ENCODE measurements at places on chromosomes 1 and 21. TPM values are rescaled to one million over a fixed set of nuclear protein-coding genes. Genes with fewer than 3 reads are reported as not detected.

Gene CELA2B
- polyA plus RNA-seq = not detected

Gene OR2L8
- polyA plus RNA-seq = not detected

Gene OPTC
- not detected for polyA plus RNA-seq

Gene RERE
- polyA plus RNA-seq = 19.2 TPM

Gene BNIPL
- polyA plus RNA-seq = not detected

Gene GNG4
- polyA plus RNA-seq = 31.9 TPM

Gene SMCP
- not detected for polyA plus RNA-seq

Gene BATF3
- polyA plus RNA-seq = 5.7 TPM

DNA sequence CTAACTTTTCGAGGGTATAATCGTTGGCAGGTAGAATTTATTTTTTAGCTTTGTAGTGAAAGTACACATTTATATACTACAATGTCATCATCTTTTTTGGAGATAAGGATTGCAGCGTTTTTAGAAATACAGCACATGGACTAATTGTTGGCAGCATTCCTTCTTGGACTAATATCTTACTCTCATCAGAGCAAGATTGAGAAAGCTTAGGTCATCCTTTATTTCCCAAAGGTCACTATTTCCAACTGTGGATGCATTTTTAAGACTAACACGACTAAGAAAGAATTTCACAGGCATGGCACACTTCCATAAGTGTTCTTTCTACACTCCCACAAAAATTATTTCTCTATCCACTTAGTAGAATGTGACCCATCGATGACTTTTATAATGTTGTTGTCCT, 732.3 kb downstream of the NCAM2 start:
- no peak for DNase-seq

GRCh38 chr1:59431566-59432294, 134.8 kb downstream of the FGGY start:
- no peak for DNase-seq

DNA sequence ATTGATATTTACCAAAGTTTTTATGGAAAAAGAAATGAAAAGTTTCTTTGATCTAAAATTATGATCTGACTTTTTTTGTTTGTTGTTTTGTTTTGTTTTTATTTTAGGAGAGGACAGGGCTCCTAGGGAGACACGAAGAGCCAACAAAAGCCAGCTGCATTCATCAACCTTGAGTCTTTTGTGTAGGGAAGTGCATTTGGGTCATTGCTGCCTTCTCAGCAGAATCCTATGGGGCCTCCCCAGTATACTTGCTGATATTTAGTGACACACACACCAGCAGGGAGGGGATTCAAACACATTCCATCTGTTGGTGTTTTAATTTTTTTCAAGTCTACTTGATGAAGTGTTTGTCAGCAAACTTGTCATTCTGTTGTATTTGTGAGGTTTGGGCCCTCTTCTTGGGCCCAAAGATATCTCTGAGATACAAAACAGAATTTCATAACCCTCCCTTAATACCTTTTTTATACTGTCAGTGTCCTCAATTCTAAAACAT, 203.5 kb downstream of the NTNG1 start:
- DNase-seq = no peak

DNA sequence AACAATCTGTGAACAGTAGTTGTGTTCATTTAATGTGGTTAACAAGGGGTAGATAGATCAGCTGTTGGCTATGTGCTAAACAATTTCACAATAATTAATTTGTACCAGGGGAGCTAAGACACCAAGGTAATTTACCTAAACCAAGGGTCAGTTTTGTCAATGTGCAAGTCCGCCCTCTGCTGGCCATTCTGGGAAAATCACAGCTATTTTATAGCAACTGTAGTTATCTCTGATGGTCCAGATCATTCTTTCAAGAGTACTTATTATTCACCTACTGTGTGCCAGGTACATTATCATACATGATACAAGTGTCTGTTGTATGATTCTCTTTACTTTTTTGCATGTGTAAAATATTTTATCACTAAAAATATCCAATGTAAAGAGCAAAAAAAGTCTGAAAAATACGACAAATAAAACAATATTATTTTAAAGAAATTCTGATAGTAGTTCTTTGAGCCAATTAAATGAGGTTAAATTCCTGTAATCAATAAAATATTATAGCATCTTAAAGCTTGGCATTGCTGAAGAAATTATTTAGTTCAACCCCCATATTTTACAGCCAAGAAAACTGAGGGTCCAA, 312.3 kb upstream of the FAM78B start:
- no peak for DNase-seq

- no peak for DNase-seq
Measured at GRCh38 chr1:161238039-161238473, at the start of gene NR1I3. Gene NR1I3 (minus strand): TSS chr1:161238203. CDS start chr1:161236565, 1,638 bp downstream.

GRCh38 chr1:89630048-89630447, 2.9 kb upstream of the LRRC8C start:
- no peak for DNase-seq

DNA sequence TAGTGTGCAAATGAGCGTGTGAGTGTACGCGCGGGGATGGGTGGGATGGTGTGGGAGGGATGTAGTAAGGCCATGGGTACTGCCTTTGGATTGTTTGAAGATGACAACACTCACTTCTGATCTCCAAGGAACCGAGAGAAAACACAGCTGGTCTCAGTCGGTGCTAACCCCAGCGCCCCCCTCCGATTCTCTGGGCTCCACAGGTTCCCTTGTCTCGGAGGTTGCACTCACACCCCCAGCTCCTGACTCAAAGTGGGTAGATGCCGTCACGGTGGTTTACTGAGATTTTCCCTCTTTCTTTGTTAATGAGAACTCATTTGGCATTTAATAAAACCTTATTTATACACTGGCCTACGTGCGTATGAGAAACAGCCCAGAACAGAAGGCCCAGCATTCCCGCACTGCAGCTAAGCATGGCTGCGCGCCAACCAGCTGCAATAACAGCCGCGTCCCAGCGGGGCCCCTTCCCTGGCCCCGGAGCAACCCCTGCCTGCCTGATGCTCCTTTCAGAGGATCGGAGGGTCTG, 25.8 kb downstream of the ABCA4 start:
- peak; percentile 92 for DNase-seq

DNA sequence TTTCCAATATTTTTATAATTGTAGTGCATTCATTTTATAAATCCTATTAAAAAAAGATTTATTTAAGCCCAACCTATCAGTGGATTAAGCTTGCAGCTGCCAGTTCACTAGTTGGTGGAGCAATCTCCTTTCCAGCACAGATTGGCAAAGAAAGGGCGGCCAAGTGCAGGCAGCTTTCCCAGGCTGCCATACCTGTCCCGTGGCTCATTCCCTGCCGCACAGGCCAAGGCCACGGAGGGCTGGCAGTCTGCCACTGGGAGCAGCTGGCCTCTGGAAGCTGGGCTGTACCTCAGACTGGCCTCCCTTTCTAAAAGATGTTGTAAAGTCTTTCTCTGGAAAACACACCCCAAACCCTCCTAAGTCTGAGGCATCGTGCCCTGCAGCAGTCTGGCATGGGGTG, 74.2 kb downstream of the SIM2 start:
- DNase-seq = peak; percentile 70

DNA sequence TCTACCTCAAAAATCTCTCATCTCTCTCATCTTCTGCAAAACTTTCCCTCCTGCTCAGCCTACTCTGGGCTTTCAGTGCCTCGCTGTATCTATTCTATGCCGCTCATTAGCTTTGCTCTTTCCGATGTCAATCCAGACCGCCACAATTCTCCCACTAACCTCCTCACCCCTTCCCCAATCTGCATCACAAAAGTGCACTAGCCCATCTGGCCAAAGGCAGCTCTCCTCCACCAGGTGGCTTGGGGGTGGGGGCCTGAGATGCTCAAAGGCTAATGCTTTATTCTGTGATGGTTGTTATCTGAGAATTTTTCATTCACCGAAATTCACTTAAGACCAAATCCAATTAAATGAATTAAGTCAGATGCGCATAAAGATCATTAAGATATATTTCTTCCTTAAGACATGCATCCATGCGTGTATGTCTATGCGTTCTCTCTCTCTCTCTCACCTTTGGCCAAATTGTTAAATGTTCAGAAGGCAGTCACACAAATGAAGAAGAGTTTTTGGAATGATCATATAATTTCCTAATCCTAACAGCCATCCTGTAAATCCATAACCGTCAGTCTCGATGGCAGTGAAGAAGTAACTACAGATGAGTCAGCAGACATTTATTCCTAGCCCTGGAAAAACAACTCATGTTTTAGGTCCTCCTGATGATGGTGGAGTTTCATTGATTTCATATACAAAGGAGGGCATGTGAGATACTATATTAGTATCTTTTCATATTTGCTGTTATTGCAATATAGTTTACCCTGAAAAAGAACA, 111.3 kb downstream of the C1orf21 start:
- no peak for DNase-seq

DNA sequence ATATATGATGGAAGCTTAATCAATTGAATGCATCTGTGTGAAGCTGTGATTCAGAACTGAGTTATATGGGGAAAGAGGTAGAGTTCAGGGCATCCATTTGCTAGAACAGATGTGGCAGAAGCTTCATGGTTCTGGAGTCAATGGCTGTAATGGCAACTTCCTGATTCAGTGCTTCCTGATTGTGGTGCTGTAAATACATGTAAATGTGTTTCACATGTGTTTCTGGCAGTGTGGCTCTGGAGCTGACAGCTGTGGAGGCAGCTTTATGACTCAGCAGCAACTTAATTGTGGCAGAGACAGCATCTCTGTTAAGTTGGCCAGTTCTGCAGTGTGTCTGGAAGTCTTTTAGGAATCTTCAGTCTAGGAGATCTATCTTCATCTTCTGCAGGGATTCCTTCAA, 226.6 kb upstream of the ZRANB2 start:
- no peak for DNase-seq

GRCh38 chr1:170252851-170253579, 107.3 kb downstream of the NTMT2 start:
- DNase-seq = no peak

- no peak for DNase-seq
Measured at GRCh38 chr1:203268901-203269653, 36.2 kb upstream of the BTG2 start.

DNA sequence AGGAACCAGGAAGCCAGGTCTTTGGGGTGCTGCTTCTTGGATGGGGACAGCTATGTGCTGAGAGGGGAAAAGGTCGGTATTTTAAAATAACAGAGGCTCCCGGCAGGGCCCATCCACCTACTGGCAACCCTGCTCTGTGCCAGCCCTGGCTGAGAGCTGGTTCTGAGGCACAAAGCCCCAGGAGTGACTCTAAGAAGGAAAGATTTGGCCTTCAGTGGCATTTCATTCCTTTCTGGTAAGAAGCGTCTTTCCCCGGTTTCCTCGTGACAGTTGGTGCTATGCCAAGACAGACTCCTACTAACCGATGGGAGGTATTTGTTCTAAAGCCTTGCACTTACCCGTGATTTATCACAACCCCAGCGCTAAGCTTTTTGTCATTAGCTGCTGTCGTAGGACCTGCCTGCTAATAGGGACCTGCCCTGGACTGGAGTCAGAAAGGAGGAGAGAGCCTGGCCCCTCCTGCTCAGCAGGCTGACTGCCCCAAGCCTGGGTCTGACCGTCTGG, 123.1 kb upstream of the ADAR start:
- peak; percentile 87 for DNase-seq

DNA sequence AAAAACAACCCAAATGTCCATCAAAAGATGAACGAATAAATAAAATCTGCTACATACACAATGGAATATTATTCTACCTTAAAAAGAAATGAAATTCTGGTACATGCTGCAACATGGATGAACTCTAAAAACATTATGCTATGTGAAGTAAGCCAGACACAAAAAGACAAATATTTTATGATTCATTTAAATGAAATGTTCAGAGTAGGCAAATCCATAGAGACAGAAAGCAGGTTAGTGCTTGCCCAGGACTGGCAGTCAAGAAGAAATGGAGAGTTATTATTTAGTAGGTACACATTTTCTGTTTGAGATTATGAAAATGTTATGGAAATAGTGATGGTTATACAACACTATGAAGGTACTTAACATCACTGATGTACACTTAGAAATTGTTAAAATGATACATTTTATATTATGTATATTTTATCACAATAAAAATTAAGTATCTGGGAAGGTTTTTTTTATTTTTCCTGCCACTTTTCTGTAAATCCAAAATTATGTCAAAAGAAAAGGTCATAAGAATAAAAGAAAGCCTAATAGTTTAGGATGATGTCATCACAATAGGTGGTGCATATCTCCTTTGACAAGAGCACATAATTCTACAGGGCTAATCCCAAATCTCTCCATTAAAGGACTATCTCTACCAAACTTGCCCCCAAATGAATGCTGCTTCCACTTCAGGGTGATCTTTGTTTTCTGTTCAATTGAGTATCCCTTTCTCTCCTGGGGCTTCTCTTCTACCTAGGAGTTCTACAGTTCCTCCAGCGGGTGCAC, 40.2 kb upstream of the FCER1A start:
- DNase-seq = no peak

- DNase-seq = peak; percentile 92
Measured at GRCh38 chr1:153548722-153549688, at the start of gene S100A3. Gene S100A3 (minus strand): TSS chr1:153549258. CDS start chr1:153548485, 773 bp downstream.

- no peak for DNase-seq
Measured at GRCh38 chr21:31347435-31348032, 3.5 kb upstream of the TIAM1 start.

- no peak for DNase-seq
Measured at GRCh38 chr1:183887826-183888819, 83.2 kb downstream of the RGL1 start.

- no peak for DNase-seq
Measured at GRCh38 chr1:205916541-205916940, 26.7 kb downstream of the SLC26A9 start.

DNA sequence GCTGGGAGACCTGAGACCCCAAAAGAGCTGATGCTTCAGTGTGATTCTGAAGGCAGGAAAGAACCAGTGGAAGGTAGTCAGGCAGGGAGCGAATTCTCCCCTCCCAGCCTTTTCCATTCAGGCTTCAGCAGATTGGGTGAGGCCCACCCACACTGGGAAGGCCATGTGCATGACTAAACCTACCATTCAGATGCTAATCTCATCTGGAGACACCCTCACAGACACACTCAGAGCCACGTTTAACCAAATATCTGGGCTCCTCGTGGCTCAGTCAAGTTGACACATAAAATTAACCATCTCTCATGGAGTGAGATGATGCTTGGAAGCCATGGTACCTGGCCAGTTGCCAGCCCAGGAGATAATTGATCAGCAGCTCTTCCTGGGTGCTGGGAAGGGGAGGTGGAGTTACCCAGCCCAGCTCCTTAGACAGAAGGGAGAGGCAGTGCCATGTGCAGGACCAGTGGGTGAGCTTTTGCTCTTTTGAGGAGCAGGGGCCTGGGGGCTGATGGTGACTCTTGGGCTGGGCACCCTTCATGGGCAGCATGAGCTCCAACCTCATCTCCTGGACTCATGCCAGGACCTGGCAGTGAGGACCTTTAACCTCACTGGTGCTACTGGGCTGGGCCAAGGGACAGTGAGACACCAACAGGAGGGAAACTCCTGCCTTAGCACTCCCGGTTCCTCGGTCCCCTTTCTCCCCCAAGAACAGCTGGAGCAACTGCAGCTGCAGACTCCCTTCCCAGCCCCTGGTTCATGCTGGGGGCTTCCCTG, 89.0 kb upstream of the ACTL8 start:
- DNase-seq = no peak

All from sigmoid colon (tissue), 7 donors.